ENCODE measurements at places on chromosomes 4 and X. TPM values are rescaled to one million over a fixed set of nuclear protein-coding genes. Genes with fewer than 3 reads are reported as not detected.

KLB gene
- not detected for total RNA-seq

DOK7 gene
- total RNA-seq = 0.26 TPM

SOD3 gene
- total RNA-seq = 120 TPM

HTN3 gene
- total RNA-seq = not detected

- DNase-seq = no peak
- peaks cover 10% of the 10 kb centered on the region for H3K4me1 ChIP-seq
- no peaks in the 10 kb centered on the region for H3K36me3 ChIP-seq
- H3K27me3 ChIP-seq = no peaks in the 10 kb centered on the region
- no peak overlapping the region for H3K27ac ChIP-seq
These were observed 180.5 kb downstream of the SOWAHB start for GRCh38 chr4:76717431-76717830.

DNA sequence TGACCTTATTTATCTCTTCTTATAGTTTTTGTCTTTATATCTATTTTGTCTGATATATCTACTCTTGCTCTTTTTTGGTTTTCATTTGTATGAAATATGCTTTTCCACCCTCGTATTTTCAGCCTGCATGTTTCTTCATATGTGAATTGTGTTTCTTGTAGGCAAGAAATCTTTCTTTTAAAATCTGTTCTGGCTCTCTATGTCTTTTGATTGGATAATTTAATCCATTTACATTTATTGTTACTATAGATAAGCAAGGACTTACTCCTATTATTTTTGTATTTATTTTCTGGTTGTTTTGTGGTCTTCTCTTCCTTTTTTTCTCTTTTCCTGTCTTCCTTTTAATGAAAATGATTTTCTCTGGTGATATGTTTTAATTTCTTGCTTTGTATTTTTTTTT lies 403.1 kb downstream of the DCAF12L2 start:
- no peak overlapping the region for H3K4me3 ChIP-seq
- no peaks in the 10 kb centered on the region for H3K4me1 ChIP-seq
- H3K27ac ChIP-seq = no peak overlapping the region
- no peaks in the 10 kb centered on the region for H3K36me3 ChIP-seq

DNA sequence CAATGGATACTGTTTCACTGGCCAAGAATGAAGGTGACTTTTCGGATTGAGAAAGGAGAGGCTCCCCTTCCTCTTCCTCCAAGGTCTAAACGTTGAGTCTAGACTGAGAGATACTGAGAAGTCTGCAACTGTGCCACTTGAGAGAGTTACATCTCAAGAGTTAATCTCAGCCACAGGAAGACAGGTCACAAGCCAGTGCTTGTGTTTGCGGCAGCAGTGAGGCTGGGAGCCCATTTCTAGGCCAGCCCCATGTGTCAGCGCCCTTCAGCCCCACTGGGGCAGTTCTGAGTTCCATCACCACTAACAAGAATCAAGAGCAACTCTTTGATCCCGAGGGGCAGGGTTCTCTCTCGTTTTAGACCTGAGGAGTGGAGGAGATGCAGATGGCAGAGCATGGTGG lies 7.3 kb upstream of the SEC24D start:
- H3K36me3 ChIP-seq = no peaks in the 10 kb centered on the region
- no peaks in the 10 kb centered on the region for H3K4me1 ChIP-seq
- H3K4me3 ChIP-seq = no peak overlapping the region
- no peak for DNase-seq
- no peak overlapping the region for H3K27ac ChIP-seq

GRCh38 chr4:6467600-6467999 lies 4.8 kb downstream of the PPP2R2C start:
- no peaks in the 10 kb centered on the region for H3K27me3 ChIP-seq
- H3K4me3 ChIP-seq = no peak overlapping the region
- DNase-seq = no peak
- no peaks in the 10 kb centered on the region for H3K36me3 ChIP-seq
- H3K4me1 ChIP-seq = peaks cover 34% of the 10 kb centered on the region
- no peak overlapping the region for H3K27ac ChIP-seq

DNA sequence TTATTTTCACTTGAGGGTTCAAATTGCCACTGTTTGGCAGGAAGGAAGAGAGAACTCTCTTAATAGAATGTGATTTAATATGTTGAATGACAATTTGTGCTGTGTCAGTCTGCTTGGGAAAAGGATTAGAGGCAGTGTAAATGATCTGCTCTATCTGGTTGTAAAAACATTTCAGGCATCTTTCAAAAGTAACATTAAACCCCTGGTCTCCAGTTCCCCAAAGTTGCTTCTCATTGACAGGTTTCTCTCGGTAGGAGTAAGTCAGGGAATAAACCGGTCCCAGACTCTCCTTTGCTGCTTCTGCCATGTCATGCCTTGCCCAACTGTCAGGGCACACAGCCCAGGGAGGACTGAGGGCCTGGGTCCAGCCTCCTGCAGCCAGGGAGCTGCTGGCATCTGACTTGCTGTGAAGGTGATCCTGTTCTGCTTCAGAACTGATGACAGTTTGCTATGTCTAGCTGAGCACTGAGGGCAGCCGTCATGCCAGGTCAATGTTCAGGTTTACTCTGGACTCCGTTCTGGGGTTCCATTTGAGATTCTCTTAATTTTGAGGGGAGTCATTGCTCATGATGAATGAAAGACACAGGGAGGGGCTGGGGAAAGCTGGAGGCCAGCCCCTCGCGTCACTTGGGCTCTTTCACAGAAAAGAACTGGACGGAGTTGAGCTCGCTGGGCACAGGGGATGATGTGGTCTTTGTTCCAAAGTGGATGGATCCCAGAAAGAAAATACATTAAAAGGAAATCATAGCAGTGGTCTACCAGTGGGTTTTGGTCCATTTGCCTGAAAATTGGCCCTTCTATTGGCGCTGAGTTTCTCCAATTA lies 312.4 kb downstream of the ARHGAP10 start:
- H3K4me3 ChIP-seq = no peak overlapping the region
- H3K36me3 ChIP-seq = no peaks in the 10 kb centered on the region
- no peak for DNase-seq
- no peak overlapping the region for H3K27ac ChIP-seq

DNA sequence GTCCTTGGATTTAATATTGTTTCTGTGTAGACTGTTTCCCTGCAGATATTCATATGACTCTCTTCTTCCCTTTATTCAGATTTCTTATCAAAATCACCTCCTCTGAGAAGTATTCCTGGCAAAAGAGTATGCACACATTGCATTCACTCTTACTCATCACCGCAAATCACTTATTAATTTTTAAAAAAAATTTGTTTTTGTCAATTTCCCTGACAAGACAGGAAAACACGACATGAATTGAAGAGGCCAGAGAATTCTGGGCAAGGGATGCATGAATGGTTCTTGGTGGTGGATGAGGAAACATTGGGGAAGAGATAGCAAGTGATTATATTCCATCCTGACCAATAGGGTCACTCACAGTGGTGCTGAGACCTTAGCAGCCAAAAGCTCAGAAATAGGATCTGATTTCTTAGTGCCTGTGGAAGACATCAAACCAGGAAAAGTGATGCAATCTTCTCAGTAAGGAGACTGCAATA lies 522.5 kb upstream of the AGA start:
- no peak overlapping the region for H3K27ac ChIP-seq
- no peak overlapping the region for H3K4me3 ChIP-seq
- H3K4me1 ChIP-seq = no peaks in the 10 kb centered on the region

DNA sequence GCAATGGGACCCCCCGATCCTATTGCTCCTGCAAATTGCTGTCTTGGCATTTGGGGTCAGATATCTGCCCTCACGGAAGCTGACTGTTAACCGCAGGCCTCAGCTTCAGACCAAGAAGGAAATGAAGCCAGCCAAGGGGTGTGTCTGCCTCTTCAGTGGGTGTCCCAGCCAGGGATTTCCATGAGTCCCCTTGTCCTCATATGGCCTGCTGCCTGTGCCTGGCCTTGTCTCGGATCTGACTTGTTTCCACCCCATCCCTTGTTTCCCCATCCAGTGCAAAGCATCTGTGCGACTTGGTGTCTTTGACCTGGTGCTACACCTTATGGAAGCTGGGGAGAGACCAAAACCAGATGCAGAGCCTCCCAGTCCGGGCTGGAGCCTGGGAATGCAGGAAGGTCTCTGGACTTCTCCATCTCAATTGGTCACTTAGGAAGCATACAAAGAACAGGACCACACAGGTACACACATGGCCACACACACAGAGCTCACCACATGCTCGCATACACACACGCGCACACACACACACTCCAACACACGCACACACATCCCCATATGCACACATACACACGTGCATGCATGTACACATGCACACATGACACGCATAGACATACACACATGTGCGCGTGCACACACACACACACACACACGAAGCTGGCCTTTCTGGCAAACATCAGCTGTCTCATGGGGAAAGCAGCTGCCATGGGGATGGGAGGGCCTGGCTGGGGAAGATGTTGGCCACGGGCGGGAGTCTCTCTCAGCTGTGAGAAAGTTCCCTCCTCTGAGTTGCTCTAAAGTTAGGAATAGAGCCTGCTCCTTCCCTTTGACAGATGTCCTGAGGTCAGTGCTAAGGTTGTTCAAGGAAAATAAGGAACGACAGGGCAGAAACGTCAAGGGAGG lies 65.5 kb downstream of the CRMP1 start:
- H3K27me3 ChIP-seq = no peaks in the 10 kb centered on the region
- DNase-seq = no peak
- peaks cover 6% of the 10 kb centered on the region for H3K36me3 ChIP-seq

- H3K27ac ChIP-seq = no peak overlapping the region
- H3K4me1 ChIP-seq = no peaks in the 10 kb centered on the region
- no peaks in the 10 kb centered on the region for H3K27me3 ChIP-seq
- no peaks in the 10 kb centered on the region for H3K36me3 ChIP-seq
- DNase-seq = no peak
- no peak overlapping the region for H3K4me3 ChIP-seq
These were observed 75.6 kb upstream of the SMARCA5 start for GRCh38 chr4:143437937-143438336.

DNA sequence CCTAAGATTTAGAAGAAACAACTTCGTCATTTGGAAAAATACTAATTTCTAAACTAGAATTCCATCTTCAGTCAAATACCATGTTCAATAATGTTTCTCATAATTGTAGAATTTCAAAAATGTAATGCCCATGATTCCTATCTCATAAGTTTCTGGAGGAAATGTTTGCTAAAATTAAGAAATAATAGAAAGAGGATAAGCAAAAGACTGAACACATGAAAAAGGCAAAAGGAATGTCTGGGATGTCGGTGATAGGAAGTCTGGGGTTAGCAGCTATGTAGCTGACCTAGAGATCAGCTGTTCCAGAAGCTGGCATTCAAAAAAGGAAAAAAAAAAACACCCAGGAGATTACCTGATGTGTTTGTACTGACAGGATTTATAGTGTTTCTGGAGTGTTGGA lies 18.9 kb upstream of the PCDH10 start:
- H3K4me1 ChIP-seq = no peaks in the 10 kb centered on the region
- H3K36me3 ChIP-seq = no peaks in the 10 kb centered on the region
- DNase-seq = no peak
- H3K27ac ChIP-seq = no peak overlapping the region
- H3K4me3 ChIP-seq = no peak overlapping the region

DNA sequence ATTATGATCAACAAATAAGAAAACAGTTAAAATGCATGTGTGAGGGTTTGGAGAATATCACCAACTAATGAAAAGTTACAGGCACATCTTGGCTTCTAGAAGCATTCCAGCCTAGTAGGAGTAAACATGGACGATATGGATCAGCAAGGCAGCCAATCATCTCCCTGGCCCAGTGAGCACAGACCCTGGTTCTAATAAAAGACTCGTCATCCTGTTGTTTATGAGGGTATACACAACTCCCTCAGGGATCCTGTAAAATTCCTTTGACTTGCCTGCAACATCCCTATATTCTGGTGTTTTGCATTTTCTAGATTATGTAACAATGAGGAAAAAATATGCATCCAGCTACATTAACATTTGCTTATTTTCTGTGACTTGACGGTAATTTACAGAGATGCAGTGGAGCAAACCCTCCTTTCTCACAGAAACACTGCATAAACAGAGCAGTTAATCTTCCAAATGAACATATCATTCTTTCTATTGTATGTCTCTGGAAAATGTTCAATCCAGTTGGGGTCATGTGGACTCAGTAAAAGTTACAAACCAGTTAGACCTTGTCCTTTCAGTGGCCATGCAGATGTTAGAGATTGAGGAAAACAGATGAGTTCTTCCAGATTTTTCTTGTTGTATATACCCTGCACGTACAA lies 88.9 kb upstream of the NDP start:
- H3K4me3 ChIP-seq = no peak overlapping the region
- DNase-seq = no peak
- no peaks in the 10 kb centered on the region for H3K4me1 ChIP-seq
- no peak overlapping the region for H3K27ac ChIP-seq
- H3K27me3 ChIP-seq = peaks cover 4% of the 10 kb centered on the region

- H3K36me3 ChIP-seq = no peaks in the 10 kb centered on the region
- peaks cover 25% of the 10 kb centered on the region for H3K4me1 ChIP-seq
- no peaks in the 10 kb centered on the region for H3K27me3 ChIP-seq
- no peak overlapping the region for H3K4me3 ChIP-seq
These were observed 47.6 kb downstream of the ARHGAP10 start for GRCh38 chr4:147779451-147779850.

GRCh38 chrX:123320622-123321021 lies 136.5 kb downstream of the GRIA3 start:
- no peaks in the 10 kb centered on the region for H3K4me1 ChIP-seq
- H3K36me3 ChIP-seq = no peaks in the 10 kb centered on the region
- H3K27me3 ChIP-seq = no peaks in the 10 kb centered on the region
- no peak overlapping the region for H3K27ac ChIP-seq
- DNase-seq = no peak
- H3K4me3 ChIP-seq = no peak overlapping the region

- H3K4me3 ChIP-seq = no peak overlapping the region
- H3K27me3 ChIP-seq = no peaks in the 10 kb centered on the region
- no peaks in the 10 kb centered on the region for H3K4me1 ChIP-seq
- no peaks in the 10 kb centered on the region for H3K36me3 ChIP-seq
- DNase-seq = no peak
- H3K27ac ChIP-seq = no peak overlapping the region
These were observed 47.3 kb upstream of the KIAA1210 start for GRCh38 chrX:119174900-119175299.

DNA sequence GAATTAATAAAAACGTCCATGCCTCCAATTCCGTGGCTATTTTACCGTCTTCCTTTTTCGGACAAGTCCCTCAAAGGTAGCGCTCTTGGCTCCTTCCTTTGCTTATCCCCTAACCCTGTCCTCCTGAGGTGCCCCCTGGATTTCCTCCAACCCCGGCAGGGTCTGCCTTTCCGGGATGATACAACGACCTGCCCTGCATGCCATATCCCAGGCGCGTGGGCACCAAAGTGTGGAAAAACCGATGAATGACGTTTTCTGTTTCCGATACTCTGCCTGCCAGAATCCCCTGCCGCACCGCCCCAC lies 706 bp upstream of the CSTF2 start:
- no peak for DNase-seq
- peaks cover 4% of the 10 kb centered on the region for H3K36me3 ChIP-seq
- H3K4me3 ChIP-seq = peak overlapping the region; percentile 58
- peak overlapping the region; percentile 59 for H3K27ac ChIP-seq
- no peaks in the 10 kb centered on the region for H3K27me3 ChIP-seq

DNA sequence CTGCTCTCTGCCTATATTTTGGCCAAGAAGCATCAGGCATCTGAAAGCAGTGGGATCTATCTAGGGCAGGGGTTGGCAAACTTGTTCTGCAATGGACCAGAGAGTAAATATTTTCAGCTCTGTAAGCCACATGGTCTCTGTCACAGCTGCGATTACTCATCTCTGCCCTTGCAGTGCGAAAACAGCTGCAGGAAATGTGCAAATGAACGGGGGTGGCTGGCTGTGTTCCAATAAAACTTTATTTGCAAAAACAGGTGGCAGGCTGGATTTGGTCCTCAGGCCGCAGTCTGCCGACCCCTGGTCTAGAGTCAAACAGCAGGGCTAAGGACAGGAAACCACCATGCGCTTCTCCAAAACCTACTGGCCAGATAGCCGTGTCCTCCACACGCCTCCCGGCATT lies 48.6 kb downstream of the ACOX3 start:
- no peak for DNase-seq
- H3K27ac ChIP-seq = peak overlapping the region; percentile 83
- H3K36me3 ChIP-seq = peaks cover 12% of the 10 kb centered on the region
- H3K4me3 ChIP-seq = no peak overlapping the region
- no peaks in the 10 kb centered on the region for H3K27me3 ChIP-seq
